ENCODE measurements at places on chromosomes 5 and 9.

DNA sequence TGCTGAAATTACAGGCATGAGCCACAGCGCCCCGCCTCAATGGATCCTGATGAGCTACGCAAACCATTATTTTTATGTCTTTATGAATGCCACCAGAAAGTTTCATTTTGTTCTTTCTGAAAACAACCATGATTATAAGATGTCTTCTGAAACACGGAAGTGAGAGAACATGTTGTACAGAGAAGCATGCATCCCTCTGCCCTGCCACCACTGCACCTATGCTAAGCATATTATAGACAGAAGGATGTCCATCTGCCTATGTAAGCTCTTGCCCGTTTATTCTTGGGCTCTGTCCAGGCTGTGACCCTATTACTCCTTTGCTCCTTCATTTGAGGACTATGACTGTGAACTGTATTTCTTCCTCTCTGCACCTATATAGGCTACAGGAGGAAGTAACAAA lies 74.3 kb downstream of the GRAMD2B start:
- no peak for DNase-seq

DNA sequence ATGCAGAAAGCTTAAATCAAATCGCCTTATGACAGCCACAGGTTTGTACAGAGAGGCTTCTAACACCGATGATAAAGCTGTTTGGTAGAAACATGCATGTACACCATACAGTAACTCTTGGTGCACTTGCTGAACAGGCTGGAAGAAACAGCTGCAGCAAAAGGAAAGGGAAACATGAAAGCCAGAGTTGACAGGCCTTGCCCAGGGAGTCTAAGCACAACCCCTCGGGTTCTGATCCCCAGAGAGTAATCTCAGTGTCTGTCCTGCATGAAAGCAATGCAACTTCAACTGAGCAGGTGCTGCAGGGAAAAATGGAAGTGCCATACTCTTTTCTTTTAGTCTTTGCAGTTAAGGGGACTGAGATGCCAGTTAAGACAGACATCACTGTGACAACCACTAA lies 419.9 kb downstream of the BNC2 start:
- DNase-seq = no peak

DNA sequence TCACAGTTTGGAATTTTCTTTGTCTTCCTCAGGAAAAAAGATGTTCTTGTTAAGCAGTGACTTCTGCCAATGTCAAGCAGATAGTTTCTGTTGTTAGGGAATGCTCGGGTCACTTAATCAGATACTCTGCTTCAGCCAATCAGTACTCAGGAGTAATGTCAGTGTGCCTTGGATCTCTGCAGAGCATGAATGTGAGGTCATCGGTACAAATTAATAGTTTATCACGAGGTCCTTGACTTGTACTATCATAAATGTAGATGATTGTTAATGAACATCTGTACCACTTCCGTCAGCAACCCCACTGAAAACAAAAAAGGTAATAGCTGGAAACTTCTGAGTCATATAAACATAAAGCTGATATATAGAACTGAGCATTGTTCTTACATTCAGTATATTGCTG lies 73.6 kb downstream of the FBXL7 start:
- no peak for DNase-seq

GRCh38 chr9:7622481-7622880 lies 177.1 kb downstream of the DMAC1 start:
- no peak for DNase-seq

GRCh38 chr5:172506251-172506650 lies 51.9 kb upstream of the SH3PXD2B start:
- no peak for DNase-seq

- DNase-seq = no peak
Measured at GRCh38 chr5:74056789-74057164, 430.8 kb downstream of the ARHGEF28 start.

- no peak for DNase-seq
Measured at GRCh38 chr5:158797498-158797845, 302.2 kb downstream of the EBF1 start.

- DNase-seq = no peak
Measured at GRCh38 chr5:65762234-65762633, 40.2 kb downstream of the NLN start.

DNA sequence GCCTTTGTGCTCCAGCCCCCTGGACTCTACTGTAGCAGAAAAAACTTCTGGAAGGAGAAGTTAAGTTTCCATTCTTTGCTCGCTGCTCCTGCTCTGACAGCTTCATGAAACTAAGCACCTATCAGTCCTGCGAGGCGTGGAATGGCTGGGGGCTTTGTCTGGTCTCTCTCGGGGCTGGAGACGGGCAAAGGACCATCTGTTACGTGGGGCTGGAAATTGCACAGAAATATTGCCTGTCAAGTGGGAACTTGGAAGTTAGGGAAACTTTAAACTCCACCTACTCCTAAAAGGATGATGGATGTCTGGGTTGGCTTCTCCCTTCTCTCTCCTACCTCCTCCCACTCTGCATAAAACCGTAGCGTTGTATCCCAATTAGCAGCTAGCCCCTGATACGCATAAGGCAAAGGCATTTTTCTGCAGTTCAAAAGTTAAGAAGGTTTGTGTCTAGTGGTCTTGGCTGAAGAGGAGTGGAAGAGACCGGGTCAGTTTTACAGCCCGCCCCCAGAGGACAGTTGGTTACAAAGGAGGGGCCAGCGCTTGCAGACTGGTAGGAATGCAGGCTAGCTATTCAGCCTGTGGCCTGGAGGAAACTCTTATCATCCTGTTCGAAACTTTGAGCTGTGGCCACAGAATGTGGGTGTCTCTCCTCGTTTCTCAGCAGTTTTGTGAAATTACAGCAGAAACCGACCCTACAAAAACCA lies 1.3 kb downstream of the FBXL7 start:
- DNase-seq = no peak

DNA sequence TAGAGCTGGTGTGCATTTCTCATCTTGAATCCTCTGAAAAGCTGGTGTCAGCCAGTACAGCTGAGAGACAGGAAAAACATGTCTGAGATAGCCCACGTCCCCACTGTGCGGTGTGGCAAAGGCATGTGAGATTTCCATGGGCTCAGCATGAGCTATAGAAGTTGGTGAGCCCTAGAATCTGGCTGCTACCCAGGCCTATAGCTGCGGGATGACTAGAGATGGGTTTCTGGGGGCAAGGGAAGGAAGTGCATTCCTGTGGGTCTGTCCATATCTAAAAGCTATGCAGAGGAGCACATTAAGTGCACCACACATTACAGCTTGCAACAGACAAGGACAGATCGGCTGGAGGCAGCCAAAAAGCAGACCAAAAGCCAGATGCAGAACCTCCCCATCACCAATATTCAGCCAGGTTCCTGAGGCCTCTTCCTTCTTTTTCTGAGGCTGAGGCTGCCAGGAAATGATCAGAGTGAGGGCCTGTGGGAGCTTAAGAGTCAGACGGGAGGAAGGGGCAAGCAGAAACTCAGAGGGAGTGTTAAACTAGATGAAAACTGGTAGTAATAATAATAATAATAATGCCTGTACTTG lies 55.8 kb upstream of the RANBP3L start:
- DNase-seq = no peak

GRCh38 chr5:132437604-132438266 lies 52.8 kb downstream of the IRF1 start:
- peak; percentile 75 for DNase-seq

DNA sequence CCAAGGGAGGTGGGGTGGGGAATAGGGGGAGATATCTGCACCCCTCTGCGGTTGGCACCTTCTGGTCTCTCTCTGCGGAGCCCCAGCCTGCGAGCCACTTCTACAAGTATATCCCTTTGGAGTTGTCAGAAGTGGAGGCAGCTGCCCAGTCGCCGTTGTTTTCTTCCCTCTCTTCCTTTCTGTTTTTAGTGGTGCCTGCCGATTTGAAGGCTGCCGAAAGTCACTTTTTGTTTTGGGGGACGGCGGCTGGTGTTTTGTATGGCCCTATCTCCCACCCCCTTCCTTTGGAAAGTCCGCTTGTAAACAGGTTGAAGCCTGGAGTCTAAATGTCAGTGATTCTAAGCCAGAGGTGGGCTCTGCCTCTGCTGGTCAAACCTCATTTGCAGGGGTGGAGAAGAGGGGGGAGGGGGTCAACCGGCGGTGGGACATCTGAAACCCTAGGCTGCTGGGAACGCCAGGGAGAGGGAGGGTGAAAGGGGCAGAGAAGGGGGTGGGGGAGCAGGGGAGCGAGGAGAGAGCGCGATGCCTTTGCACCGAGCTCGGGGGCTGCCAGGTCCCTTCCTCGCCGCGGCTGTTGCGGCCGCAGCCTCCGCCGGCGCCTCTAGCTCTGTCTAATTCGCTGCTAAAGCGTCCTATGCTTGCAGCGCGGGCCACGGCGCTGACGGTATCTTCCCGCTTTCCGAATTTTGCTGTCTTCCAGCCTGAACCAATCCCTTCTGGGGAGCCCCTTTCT lies at the start of gene FGF10:
Gene FGF10 (minus strand): TSS at position 331 of the 733 bp plus-strand sequence. CDS start 738 bp downstream, outside the sequence.
- DNase-seq = no peak

DNA sequence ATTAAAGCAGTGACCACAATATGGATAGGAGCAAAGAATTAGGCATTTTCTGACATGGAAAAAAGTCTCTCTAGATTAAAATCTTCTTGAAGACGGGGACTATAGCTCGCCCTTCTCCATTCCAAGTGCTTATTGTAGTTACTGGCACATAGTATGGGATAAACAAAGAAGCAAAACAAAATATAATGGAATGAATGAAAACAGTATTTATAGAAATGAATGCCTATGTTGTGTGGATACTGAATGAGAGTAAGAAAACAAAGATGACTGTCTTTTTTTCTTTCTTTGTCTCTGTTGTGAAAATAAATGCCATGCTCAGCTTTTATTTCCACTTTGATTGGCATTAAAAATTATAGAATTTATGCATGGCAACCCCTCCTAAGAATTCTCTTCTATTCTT lies 1414.3 kb upstream of the ACO1 start:
- no peak for DNase-seq

GRCh38 chr5:37552770-37553719 lies 173.9 kb downstream of the WDR70 start:
- no peak for DNase-seq

DNA sequence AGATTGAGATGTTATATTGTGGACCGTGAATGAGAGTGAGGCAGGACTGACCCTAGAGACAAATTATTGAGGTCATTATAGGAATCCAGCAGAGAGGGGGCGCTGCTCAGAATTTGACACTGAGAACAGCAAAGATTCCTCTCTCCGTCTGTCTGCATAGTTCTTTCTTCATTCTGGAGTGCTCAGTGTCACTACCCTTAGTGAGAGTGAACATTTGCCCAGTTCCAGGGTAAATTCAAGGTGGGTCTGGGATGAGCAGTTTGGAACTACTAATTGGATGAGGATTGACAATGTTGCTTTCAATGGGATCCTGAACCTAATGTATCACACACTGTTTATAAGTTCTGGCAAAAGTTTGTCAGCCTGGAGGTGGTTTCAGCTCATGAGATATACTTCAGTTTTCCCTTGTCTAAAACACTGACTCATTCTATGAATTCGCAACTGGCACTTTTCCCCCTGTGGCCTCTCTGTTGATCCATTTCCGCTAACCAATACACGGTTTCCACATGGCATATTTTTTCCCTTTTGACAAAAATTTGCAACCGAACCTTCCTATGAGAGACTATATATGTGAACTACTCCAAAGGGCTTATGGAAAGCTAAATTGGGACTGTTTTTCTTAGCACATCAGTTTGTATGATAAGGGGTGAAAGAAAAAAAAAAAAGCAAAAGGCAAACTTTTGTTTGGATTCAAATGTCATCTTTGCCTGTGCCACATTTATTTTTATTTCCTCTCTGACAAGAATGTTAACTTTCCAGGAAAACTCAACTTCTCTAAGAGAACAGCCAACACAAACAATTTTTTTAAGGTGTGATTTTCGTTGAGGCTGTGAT lies 1240.7 kb upstream of the WWC1 start:
- no peak for DNase-seq

GRCh38 chr5:79876456-79876855 lies 114.6 kb downstream of the MTX3 start:
- DNase-seq = no peak

DNA sequence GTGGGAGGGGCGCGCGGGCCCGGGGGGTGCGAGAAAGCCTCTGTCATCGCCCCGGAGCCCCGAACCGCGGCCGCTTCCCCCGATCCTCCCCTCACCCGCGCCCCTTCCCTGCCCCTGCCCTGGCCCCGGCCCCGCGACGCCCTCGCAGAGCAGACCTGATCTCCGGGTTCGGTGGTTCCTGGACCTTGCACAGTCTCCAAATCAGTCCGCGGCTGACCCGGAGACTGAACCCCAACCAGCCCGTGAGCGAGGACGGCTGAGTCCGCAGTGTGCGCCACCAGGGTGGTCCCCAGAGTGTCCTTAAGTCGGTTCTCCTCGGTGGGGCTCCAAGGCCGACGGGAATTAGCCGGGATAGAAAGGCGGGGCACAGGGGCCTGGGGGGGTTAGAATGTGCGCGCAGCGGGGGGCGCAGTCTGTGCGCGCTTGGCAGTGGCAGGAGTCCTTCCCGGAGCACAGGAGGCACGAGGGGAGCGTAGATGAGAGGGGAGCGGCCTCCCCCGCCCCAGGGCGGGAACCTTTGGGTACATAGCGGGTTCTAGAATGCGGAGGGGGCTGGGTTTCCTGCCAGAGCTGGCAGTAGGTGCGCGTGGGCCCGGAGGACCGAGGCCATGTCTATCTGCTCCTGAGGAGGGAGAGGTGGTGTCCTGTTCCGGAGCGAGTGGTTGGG lies 779 bp downstream of the PKN3 start:
- no peak for DNase-seq

DNA sequence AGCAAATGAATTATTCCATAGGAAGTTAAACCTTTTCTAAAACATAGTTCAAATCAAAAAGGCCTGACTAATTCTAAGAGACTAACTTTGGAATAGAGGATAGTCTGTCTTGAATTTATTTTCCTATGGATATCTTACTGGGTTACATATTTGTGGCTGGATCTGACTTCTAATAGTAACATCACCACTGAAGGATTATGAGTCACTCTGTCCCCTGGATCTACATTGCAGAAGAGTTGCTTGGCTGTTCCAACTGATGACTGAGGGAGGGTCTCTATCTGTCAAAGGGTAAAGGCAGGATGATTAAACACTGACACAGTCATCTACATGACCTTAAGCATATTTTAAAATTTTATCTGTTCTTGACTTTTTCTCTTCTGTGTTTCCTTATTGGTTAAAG lies 119.6 kb upstream of the FST start:
- DNase-seq = no peak

DNA sequence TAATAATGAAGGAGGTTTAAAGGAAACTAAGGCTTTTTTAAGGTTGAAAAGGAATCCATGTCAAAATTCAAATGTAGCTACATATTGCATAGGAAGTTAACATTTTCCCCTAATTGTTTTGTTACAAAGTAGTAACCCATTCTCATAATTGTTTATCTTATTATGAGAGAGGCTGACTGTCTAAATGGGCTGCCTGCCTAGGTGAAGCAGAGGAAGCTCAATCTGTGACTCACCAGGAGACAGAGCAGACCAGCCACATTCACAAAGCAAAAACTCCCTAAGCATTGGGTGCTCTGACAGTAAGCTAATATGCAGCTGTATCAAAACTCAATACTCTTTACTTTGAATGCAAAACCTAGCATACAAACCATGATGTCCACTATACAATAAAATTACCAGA lies 208.5 kb downstream of the ROR2 start:
- no peak for DNase-seq

DNA sequence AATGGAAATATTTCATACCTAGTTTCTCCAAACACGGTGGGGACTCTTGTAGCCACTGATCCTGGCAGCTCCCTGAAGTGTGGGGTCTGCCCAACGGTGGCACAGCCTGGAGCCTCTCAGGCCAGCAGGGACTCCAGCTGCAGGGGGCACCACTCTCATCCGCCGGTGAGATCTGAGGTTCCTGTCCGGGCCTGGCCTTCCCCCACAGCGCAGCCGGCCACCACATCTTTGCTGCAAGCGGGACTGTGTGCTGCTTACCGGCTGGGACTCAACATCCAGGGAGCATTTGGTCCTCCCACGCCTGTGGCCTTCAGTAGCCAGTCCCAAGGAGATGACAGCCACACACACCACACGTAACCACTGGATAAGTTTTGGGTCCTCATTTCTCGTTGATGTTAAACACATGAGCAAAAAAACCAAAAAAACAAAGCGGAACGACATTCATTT lies 7.7 kb upstream of the NKX2-5 start:
- peak; percentile 9 for DNase-seq

All from B cell (primary cell).